Posterior cingulate gyrus (tissue), 11 donors: ENCODE measurements at places on chromosomes 2 and 18.

DNA sequence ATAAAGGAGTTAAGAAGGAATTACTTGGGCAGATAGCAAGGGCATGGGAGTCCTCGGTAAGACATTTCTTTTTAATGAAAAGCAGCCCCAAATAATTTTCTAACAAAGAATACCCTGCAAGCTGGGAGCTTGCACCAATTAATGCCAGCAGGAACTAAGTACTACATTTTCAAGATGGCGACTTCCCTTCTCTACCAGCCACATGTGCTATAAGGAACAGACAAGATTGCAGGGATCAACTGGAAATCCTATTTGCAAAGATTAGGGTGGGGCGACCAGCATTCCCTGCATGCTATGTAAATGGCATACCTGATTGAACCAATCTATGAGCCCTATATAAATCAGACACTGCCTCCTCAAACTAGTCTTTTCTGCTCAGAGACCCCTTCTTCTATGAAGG lies 827.5 kb downstream of the ADCYAP1 start:
- no peak for DNase-seq

- no peak for DNase-seq
These were observed 33.4 kb downstream of the TTR start for GRCh38 chr18:31624892-31625640.

GRCh38 chr2:208097801-208098200 lies 26.5 kb downstream of the CRYGD start:
- no peak for DNase-seq

GRCh38 chr2:873651-874580 lies 76.7 kb upstream of the SNTG2 start:
- no peak for DNase-seq

DNA sequence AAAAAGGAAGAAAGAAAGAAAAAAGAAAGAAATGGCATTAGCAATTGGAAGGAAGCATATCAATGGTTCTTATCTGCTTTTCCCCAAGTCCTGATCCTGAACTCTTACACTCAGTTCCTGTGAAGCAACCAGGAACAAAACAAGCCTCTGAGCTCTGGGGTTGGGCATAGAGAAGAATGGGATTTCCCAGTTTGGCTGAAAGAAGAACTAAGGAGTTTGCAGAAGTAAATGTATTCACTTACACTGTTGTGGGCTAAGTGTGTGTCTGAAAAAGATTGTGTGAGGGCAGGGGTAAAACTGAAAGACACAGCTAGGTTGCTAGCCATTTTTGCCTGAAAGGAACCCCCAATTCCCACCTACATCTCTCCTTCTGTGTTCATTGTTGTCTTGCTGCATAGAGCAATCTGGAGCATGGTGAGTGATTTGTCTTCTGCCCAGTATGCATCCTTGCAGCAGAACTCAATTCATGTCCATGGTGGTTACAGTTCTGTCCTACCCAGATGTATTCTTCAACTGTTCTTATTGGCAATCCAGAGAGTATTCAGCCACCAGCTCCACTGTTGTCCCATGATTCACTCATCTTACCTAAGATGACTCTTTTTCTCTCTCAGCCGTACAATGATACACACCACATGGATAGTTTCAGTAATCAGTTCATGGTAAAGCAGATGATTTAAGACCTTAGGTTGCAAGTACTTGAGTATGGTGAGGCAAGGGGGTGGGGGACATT lies 348.7 kb downstream of the ARHGAP15 start:
- DNase-seq = no peak

GRCh38 chr2:164542581-164543021 lies 78.7 kb downstream of the GRB14 start:
- no peak for DNase-seq

DNA sequence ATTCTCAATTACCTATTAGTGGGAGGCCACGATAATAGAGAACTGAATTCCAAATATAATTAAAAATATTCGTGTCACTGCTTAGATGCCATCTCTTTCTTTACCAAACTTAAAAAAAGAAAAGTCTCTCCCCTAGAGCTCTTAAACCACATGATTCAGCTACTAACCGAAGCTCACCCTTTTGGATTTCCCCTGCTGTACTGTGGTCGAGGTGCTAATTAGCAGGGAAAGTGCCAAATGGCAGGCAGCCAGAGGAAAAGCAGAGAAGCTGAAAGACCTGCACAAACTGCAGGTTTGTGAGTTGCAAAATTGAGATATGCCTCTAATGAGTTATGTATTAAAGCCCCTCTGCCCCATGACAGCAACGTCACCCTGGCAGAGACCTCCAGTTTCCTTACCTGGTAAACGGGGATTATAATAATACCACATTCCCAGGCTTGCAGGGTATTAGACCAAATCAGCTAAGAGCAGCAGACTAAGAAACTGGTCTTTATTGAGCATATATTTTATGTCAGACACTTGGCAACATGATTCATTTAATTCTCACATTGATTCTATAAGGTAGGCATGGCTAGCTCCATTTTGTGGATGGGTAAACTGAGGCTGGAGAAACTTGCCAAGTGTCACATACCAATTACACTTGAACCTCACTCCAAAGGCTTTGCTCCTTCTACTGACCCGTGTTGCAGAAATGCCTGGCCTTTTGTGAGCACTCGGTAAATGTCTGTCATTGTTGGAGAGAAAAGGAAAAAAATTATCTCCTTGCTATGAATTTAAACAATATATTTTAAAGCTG lies 259.7 kb downstream of the LPIN1 start:
- no peak for DNase-seq

- no peak for DNase-seq
These were observed 160.1 kb downstream of the DYSF start for GRCh38 chr2:71613403-71613952.

GRCh38 chr18:78160961-78161656 lies 818.5 kb upstream of the SALL3 start:
- no peak for DNase-seq

- no peak for DNase-seq
These were observed 3.6 kb upstream of the SH2D6 start for GRCh38 chr2:85414761-85415553.

GRCh38 chr2:108454440-108454839 lies 5.4 kb downstream of the GCC2 start:
- no peak for DNase-seq

DNA sequence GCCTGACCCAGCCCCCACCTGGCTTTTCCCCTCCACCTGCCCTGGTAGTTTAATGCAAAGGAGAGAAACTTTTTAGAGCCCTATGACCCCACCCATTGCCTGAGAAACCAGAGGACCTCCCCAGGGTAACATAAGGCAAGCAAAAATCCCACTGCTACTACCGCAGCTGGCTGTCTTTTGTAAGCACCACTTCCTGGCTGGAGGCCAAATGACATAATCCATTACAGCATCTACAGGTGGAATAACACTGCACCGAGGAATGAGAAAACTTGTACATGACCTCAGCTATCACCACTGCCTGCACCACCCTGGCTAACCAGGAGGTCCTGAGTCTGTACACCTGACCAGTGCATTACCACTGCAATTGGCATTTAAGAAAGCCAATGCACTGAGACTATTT lies 149.6 kb upstream of the GALNT5 start:
- DNase-seq = no peak

GRCh38 chr2:8675543-8675942 lies 6.3 kb upstream of the ID2 start:
- no peak for DNase-seq

GRCh38 chr2:9164112-9164608 lies 42.5 kb upstream of the ASAP2 start:
- no peak for DNase-seq

DNA sequence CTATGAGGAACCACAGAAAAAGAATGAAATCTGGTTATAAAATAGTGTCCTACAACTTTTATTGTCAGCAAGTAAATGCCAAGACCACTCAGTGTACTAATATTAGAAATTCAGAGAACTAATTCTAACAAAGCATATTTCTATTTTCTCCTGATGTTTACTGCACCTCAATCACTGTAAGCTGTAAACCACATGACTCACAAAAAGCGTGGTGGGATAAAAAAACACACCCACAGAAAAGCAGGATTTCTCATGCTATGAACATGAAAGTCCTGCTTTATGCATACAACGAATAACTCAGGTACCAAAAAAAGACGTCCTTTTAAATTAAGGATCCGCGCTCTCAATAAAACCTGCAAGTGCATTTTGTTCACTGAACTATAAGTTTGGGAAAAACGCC lies 797 bp downstream of the TXNL4A start:
- no peak for DNase-seq

DNA sequence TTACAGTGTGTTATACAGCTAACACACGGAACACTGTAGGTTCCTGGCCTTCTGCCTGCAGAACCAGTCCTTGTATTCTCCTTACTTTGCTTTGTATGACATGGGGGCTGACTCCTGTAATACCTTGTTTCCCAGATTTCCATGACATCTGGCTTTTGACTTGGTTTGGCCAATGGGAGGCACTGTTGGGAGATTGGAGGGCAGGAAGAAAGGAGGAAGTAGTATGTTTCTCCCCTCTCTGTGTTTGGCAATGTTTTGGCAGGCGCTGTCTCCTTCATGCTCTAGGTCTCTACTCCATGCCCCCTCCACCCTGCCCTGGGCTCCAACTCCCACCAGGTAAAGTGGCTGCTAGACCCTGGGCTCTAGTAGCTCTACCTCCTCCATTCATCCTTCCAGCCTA lies 331.1 kb upstream of the SLC14A2 start:
- DNase-seq = no peak

GRCh38 chr2:175414882-175415487 lies 233.5 kb upstream of the ATP5MC3 start:
- peak; percentile 11 for DNase-seq

DNA sequence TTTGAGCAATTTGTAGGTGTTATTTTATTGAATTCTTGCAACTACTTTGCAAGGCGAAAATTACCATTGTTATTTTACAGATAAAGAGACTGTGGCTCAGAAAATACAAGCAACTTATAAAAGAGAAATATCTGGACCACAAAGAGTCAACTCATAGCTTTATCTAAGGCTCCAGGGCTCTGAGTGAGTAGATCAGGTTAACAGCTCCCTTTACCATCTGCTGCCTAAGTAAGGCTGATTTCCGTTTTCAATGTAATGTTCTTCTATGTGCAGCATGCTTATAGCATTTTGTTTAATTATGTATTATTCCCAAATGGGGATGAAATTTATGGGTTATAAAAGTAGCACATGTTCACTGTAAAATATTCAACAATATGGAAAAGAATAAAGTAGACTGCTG lies 299.1 kb upstream of the TNP1 start:
- no peak for DNase-seq

GRCh38 chr2:202337706-202338346 lies 38.3 kb upstream of the BMPR2 start:
- DNase-seq = no peak

DNA sequence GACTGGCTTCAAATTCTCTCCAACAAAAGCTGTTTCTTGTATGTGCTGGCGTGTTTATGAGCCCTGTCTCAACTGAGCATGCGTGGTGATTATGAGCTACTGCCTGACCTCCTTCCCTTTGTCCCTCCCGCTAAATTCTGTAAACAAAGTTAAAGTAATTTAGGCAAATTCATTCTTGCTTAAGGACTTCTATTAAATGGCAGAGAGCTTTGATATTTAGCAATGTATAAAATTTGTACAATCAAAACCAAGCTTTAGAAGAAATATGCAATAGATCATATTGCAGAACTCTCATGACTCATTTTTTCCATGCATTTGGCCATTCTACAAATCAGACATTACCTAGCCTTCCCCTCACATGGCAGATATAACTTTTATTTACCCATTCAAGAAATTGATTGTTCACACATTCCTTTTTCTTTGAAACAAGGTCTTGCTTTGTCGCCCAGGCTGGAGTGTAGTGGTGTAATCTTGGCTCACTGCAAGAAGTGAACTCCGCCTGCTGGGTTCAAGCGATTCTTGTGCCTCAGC lies 18.2 kb downstream of the IGFBP2 start:
- DNase-seq = peak; percentile 5

DNA sequence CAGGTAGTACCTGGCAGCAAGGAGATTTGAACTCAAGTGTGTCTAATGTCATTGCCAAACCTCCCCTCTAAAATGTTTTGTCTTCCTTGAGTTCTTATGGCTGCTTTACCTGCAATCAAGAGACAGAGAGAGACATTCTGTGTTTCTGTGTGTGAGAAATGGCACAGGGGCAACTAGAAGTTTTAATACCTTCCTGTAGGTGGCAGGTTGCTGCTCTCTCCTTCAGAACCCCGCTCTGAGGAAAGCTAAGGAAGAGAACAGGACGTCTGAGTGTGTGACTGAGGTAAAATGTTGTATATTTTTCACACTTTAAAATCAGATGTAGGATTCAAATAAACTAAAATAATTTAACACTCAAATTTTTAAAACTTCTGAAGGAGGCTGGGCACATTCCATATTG lies 19.2 kb downstream of the DTNA start:
- DNase-seq = no peak

DNA sequence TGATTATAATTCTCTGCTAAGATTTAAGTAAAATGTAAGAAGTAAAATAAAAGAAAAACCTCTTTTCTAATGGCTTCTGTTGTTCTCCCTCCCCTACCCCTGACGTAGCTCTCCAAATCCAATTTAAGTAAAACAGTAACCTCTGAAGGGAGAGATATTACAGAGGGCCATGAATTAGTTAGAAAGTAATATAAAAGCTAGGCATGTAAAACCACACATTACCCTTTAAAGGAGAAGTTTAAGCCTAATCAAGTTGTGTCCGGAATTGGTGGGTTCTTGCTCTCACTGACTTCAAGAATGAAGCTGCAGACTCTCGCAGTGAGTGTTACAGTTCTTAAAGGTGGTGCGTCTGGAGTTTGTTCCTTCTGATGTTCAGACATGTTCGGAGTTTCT lies 116.9 kb upstream of the SCN7A start:
- DNase-seq = no peak

- DNase-seq = no peak
These were observed 15.8 kb downstream of the ERLEC1 start for GRCh38 chr2:53802617-53803151.
